ENCODE measurements at places on chromosomes 1 and 21.

- peak; percentile 36 for DNase-seq
These were observed 6.0 kb downstream of the CYB561D1 start for GRCh38 chr1:109499661-109500536.

DNA sequence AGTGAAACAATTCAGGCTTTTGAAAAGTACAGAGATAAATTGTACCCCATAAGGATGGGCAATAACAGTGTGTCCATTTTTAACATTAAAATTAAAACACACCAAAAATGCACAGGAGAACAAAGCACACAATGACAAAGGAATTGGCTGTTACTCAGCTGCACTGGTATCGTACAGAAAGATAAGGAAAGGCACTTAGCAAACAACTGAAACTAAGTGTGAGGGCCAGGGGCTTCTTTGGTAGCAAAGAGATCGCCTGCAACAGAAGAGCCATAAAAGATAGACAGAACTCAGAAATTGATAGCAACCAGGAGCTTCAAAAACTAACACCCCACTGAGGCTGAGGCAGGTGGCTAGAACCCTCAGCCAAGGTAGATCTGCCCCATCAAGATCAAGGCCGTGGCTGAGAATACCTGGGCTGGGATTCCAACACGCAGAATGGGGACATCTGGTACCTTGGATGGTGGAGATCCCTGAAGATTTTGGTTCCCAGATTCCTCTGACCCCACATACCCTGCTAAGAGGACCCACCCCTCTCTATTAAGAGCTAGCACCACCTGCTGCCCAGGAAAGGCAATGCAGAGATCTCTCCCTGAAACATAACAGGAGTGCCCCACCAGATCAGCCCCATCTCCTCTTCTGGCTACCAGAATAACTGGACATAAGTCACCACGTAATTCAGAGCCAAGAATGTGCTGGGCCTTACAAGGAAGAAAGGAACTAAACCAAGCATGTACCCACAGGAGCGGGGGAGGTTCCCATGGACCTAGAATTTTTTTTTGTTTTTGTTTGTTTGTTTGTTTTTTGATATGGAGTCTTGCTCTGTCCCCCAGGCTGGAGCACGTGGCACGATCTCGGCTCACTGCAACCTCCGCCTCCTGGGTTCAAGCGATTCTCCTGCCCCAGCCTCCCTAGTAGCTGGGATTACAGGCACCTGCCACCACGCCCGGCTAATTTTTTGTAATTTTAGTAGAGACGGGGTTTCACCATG lies 16.2 kb downstream of the PLEKHO1 start:
- DNase-seq = no peak

DNA sequence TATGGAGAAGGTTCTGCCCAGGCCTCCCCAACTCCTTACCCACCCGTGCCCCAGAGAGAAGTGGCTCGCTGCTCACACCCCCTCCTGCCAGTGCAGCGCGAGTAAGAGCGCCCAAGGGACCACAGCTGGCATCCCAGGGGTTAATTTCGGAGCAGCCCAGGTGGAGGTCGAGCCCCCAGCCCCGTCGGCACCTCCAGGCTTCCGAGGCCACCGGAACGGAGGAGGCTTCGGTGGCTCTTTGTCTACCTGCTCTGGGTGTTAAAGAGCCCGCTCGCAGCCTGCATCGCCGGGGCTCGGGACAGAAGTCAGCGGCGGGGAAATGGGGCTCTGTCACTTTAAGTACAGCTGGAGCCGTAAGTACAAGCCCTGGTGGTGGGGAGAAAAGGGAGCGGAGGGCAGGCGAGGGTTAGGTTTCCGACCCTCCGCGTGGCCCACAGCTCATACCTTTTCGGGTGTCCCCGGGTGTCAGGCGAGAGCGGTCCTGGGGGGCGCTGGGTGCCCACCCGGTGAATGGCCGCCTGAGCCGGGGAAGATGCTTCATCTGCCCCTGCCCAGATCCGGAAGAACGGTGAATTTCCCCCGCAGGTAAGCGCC lies 89.4 kb upstream of the IPO9 start:
- DNase-seq = no peak

DNA sequence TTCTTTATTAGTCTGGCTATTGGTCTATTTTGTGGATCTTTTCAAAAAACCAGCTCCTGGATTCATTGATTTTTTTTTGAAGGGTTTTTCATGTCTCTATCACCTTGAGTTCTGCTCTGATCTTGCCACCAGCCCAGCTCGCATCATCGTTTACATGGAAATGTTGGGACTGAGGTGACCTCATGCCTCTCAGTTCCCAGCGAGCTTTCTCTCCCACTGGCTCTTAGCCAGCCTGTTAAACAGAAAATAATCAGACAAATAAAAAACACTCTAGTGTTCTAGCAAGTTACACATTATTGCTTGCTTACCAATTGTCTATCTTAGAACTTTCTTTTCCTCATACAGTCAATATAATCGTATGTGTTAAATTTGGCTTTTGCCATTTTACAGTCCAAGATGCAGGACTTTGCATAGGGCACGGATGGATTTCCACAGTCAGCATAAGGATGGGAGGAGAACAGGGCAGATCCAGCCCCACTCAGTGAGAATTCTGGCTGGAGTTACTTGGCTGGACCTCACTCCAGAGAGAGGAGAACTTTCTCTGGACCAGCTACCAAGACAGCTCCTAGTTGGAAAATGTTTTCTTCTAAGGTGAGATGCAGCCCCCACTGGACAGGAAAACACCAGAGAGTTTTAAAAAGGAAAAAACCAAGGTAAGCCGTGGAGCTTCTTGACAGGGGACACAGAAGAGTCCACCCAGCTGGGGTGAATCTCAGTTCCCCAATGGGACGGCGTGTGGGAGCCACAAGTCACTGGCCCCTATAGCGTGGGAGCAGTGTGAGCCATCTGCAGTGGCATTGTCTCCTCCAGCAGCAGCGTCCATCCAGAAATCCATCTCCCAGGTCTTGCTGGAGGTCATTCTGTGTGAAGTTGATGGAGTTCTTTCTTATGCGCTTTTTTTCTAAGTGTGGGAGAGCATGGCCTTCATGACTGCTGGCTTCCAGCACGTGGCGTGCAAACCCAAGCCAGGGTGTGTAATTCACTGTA lies 17.6 kb downstream of the PGBD2 start:
- DNase-seq = no peak

GRCh38 chr1:205563927-205564441 lies 59.5 kb downstream of the CDK18 start:
- DNase-seq = no peak

- DNase-seq = no peak
These were observed 102.6 kb upstream of the PPM1J start for GRCh38 chr1:112817555-112818373.
